ENCODE measurements at places on chromosomes 4 and X.

- DNase-seq = peak; percentile 40
Measured at GRCh38 chrX:155070975-155071693, at the start of the genes BRCC3, CMC4 and MTCP1. BRCC3 (plus strand) TSS chrX:155071508; CDS start chrX:155071528, 20 bp downstream. CMC4 (minus strand) TSS chrX:155071136; CDS start chrX:155064023, 7,113 bp downstream. MTCP1 (minus strand) TSS chrX:155071136; CDS start chrX:155066010, 5,126 bp downstream.

GRCh38 chr4:129672941-129673340 lies 577.0 kb downstream of the C4orf33 start:
- no peak for DNase-seq

DNA sequence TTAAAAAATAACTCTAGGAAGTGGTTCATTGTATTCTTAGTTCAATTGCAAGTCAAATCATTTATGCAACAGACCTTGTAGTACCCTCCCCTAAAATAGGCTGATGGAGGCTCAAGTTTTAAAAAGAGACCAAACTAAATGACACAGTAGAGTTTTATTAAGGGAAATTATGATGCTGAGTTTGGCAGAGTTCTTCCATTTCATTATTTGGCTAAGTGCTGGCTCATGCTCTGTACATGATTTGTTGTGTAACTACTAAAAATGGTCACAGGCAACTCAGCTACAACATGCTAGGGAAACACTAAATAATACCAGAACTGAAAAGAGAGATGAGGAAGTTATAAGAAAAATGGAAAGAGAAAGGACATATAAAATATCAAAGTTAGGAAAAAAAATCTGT lies 96.1 kb upstream of the TFDP3 start:
- no peak for DNase-seq

GRCh38 chr4:35548921-35549320 lies 695.4 kb downstream of the ARAP2 start:
- DNase-seq = no peak

GRCh38 chr4:73631565-73632226 lies 11.5 kb upstream of the RASSF6 start:
- no peak for DNase-seq

GRCh38 chr4:169745291-169745690 lies 12.5 kb downstream of the HPF1 start:
- no peak for DNase-seq
